ENCODE measurements at places on chromosomes 12 and 14.

DNA sequence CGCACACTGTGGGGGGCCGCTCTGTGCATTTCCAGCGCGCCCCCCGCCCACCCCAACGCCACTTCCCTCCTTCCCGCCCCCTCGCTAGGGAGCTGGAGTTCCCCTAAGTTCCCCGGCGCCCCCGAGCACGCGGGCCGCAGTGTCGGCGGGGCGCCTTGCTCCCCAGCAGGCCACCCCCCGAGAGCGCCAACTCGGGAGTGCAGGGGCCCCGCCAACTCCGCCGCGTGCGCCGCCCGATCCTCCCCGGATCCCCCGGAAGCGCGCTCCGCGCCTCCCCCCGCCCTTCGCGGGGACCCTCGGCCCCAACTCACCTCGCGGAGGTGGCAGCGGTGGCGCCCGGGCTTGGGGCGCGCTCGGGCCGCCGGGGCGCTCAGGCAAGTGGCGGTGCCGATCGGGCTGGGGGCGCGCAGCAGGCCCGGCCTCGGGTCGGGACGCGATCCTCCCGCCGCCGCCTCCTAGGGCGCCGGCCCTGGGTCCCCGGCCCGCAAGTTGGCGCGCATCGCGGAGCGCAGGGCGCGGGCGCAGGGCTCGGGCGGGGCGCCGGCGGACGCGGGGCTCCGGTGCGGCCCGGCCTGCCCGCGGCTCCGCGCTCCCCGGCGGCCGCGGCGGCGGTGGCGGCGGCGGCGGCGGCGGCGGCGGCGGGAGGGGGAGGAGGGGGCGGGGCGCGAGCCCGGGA is at the start of gene NCOR2:
Gene NCOR2 (minus strand): TSS at position 616 of the 676 bp plus-strand sequence. CDS start 72,361 bp downstream, outside the sequence.
- no peak for DNase-seq

- no peak for DNase-seq
Measured at GRCh38 chr14:103019826-103020225, 37.5 kb downstream of the CDC42BPB start.

DNA sequence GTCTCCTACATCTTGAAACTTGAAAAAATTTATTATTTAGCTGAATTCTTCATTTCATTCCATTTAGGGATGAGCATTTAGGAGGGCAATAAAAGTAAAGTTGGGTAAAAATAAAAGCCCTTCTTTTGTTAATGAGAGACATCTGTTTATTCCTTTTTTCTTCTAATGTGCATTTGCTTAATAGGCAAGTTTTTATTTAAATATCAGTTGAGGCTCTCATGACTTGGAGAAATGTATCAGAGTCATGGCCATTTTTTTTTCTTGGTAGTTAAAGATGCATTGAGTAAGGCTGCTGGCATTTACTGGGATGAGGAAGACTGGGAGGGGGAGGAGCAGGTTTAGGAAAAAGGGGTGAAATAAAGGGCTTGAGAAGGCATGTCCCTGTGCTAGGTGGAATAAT is 609.9 kb upstream of the TMEM132C start:
- no peak for DNase-seq

DNA sequence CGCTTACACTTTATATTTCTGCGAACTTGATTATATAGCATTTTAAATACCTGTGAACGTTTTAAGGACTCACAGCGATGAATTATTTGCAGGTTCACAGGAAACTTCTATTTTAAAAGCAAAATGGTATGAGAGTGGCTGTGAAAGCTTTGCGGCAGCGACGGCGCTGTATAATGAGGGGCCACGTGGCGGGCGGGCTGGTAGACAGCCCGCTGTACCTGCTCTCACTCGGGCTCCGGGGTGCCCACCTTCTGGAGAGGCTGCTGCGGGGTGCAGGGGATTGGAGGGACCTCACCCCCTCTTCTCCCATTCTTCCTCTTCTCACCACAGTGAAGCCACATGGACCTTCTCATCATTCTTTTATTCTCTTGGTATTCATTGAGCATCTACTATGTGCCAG is 164.2 kb upstream of the MYL2 start:
- no peak for DNase-seq

- DNase-seq, result no peak
Measured at GRCh38 chr12:102120886-102121285, 903 bp downstream of the PARPBP start.

All from nucleus accumbens (tissue), 56 donors.